Stimulated activated CD4-positive, alpha-beta T cell treated with anti-CD3 and anti-CD28 coated beads, Interleukin-4, amount 100 ng/mL, for 48 hours (primary cell): ENCODE measurements at places on chromosomes 1 and 21.

GRCh38 chr1:62530516-62531154 is 66.7 kb upstream of the ANGPTL3 start:
- no peak for DNase-seq

DNA sequence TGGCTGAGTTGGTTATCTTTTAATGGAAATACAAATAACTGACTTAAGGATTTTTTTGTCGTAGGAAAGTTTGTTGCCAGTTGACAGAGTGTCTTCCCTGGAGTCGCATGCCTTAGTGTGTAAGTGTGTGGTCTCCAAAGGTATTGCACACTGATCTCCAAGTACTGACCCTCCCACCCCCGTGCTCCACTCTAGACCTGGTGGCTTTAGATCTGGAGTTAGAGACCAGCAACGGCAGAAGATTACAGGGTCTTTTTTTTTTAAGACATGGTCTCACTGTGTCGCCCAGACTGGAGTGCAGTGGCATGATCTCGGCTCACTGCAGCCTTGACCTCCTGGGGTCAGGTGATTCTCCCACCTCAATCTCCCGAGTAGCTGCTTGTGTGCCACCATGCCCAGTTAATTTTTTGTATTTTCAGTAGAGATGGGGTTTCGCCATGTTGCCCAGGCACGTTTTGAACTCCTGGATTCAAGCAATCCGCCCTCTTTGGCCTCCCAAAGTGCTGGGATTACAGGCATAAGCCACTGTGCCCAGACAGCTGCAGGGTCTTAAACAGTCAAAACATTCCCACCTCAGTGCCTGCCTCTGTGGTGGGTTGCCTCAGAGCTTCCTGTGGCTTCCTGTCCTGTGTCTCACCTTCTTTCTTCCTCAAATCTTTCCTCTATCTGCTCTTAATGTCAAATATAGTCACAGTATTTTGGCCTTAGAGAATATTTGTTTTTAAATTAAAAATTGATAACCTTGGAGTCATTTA is 6.9 kb downstream of the TRAPPC10 start:
- no peak for DNase-seq

DNA sequence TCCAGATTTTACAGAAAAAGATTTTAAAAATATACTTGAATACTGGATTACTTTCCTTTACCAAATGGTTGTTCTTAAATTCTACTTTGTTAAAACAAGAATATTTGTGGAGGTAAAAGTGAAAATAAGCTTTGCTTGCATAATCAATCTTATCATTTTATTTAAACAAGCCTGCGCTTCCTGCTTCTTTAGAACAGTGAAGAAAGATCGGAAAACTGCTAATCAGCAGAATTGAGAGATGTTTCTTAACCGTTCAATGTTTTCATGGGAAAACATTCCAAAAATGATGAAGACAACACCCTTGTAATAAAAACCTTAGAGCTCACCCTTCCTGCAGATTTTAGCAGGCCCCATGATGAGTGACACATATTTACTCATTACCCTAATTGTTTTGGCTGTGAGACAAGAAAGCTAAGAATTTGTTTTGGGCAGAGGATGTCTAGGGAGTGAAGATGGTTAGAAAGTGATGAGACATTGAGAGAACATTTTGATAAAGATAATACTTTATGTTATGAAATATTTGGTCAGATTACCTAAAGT is 72.6 kb downstream of the TPR start:
- DNase-seq = no peak

DNA sequence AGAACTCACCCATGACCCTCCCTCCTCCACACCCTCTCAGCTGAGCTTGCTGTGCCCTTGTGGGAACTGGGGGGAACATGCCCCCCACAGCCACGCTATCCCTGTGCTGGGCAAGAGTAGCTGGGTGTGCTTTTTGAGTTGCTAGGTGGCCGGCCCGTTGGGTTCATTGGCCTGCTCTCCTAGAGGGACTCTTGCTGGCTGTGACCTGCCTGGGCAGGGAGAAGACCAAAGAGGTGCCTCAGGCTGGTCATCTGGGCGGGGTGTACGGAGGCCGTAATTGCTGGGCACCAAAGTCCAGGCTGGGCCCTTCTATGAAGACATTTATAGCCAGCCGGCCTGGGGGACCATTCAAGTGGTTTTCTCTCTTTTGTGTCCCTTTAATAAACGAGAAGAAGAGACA is 138.3 kb upstream of the ZBTB40 start:
- no peak for DNase-seq

- DNase-seq = no peak
Measured at GRCh38 chr21:25858325-25858724, 123.6 kb downstream of the GABPA start.

DNA sequence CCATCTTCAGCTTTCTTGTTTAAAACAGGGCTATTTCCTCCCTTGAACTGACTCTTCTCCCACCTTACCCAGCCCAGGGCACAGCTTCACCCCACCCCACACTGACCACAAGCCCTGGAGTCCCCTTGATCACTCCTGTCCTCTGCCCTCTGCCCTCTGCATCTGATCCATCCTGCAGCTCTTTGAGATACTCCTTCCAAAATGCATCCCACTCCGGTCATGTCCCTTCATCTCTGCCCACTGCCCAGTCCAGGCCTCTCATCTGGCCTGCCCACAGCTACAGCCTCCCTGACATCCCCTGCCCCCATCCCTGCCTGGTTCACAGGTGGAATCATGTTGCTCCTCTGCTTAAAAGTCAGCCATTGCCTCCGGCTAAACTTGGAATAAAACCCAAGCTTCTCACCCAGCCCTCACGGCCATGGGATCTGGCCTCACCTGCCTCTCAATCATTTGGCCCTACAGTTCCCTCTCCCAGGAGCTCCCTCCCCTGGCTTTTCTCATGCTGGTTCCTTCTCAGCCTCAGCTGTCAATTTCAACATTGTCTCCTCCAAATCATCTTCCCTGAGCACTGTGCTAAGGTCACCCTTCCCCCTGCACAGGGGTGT is 202.0 kb downstream of the MATN1 start:
- no peak for DNase-seq

DNA sequence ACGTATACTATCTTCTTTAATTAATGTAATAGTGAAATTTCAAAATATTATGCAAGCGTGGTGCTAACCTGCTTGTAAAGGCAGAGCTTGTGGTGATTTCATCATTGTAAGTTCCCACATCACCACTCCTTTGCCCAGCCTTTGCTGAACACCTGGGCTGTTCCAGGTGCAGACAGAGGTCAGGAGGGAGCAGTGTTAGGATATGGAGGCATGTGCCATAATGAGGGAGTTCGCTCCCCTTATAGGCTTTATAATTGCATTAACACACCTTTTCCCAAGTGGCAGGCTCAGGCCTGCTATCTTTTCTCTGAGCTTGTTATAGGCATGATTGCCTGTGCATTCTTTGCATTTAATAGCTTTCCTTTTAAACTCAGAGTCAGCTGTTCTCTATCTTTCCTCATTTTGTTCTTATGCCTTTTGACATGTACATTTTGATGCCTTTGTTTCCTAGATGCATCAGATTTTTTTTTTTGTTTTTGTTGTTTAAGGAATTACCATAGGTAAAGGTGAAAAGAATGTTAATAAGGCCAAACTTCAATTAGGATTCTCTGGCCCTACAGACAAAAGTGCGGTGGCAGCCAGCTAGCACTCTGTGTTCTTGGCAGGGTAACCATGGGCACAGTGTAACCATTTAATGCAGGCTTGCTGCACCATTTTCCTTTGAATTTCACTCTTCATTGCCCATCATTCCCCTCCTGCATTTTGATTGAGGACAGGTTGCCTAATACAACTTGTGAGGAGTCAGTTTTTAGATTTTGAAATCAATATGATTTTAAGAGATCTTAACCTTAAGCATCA is 12.6 kb downstream of the NPL start:
- no peak for DNase-seq

- DNase-seq = no peak
Measured at GRCh38 chr1:178607718-178608408, 95.0 kb downstream of the TEX35 start.

GRCh38 chr1:169650551-169650950 is 20.6 kb upstream of the SELP start:
- DNase-seq = no peak

- DNase-seq = no peak
Measured at GRCh38 chr1:5936621-5937372, 55.4 kb downstream of the NPHP4 start.

GRCh38 chr1:154407198-154408091 is 2.3 kb downstream of the IL6R start:
- DNase-seq = peak; percentile 36

- no peak for DNase-seq
Measured at GRCh38 chr1:2112280-2112701, 62.1 kb downstream of the PRKCZ start.

DNA sequence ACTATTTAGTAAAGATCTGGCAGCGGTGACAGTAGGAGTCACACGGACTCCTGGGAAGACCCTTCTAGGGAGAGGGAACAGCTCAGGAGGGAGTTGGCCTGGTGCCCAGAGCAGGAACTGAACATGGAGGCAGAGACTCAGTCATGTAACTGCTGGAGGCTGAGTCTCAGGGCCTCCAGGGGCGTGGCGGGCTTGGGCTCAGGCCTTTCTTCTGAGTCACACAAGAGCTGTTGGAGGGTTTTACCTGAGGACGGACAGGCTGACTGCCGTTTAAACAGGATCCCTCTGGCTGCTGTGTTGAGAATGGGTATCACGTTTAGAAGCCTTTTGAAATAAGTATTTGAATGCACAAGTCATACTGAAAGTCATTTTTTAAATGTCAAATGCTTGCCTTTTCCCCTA is 7.2 kb upstream of the ETS2 start:
- DNase-seq = peak; percentile 23

- no peak for DNase-seq
Measured at GRCh38 chr1:209199822-209200221, 383.7 kb upstream of the CAMK1G start.

- no peak for DNase-seq
Measured at GRCh38 chr21:35203093-35203977, 154.2 kb upstream of the RUNX1 start.

- DNase-seq = peak; percentile 35
Measured at GRCh38 chr1:41241354-41241748, 755 bp downstream of the SCMH1 start.

DNA sequence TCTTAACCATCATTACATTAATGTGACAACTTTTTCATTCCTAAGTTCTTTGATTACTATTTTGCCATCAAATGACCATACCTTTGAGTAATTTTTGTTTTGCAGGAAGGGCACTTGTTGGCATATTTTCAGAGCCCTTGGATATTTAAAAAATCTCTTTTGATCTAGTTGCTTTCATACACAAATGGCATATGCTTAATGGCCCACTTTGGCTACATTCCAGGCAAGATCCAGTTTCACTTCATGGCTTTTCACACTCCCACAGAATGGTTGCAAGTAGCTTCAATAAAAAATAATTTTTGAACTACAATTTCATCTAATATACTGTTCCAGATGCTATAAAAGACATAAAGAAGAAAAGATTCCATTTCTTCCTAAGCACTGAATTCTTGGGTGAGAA is 18.1 kb downstream of the ADAM30 start:
- DNase-seq = no peak

DNA sequence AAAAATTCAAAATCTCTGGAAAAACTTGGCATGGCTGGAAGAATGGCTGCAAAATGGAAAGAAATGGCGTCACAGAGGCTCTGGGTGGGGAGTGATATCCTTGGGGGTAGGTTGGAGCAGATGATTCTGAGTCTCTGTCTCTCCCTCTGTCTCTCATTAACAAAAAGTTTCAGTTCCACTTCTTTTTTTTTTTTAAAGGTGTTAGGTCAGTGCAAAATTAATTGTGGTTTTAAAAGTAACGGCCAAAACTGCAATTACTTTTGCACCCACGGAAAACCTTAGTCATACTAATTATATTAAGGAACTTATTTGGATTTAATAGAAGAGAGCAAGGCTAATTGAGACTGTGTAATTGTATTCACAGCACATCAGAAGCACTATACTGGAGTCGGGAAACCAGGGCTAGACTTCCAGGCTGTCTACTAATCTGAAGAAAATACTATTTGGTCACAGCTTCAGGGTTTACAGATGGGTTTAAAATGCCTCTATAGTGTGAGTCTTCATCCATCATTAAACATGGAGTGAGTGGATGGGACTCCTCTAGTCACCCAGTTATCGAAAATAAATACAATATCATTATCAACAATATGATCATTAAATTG is 289.1 kb upstream of the PLD5 start:
- no peak for DNase-seq

- peak; percentile 15 for DNase-seq
Measured at GRCh38 chr21:17612023-17612564, 607 bp downstream of the BTG3 start.

GRCh38 chr1:41102653-41103052 is 81.1 kb upstream of the SLFNL1 start:
- no peak for DNase-seq

DNA sequence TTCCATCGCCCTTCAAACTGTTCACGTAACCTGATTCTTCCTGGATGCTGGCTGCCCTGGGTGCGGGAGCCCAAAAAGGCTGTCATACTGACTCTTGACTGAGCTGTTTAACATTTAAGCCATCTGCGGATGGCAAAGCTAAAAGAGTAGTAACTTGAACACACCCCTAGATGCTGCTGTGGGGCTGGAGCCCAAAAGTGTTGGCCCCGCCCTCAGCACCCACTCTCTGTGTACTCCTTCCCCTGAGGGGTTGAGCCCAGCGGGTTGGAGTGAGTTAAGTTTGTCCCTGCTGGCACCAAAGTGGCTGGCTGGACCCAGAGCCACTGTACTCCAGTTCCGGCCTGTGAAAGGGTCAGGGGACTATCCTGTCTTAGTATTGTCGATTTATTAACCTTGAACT is 640.6 kb downstream of the PTPRU start:
- DNase-seq = no peak

GRCh38 chr1:9850442-9851162 is 26.8 kb upstream of the CLSTN1 start:
- no peak for DNase-seq

DNA sequence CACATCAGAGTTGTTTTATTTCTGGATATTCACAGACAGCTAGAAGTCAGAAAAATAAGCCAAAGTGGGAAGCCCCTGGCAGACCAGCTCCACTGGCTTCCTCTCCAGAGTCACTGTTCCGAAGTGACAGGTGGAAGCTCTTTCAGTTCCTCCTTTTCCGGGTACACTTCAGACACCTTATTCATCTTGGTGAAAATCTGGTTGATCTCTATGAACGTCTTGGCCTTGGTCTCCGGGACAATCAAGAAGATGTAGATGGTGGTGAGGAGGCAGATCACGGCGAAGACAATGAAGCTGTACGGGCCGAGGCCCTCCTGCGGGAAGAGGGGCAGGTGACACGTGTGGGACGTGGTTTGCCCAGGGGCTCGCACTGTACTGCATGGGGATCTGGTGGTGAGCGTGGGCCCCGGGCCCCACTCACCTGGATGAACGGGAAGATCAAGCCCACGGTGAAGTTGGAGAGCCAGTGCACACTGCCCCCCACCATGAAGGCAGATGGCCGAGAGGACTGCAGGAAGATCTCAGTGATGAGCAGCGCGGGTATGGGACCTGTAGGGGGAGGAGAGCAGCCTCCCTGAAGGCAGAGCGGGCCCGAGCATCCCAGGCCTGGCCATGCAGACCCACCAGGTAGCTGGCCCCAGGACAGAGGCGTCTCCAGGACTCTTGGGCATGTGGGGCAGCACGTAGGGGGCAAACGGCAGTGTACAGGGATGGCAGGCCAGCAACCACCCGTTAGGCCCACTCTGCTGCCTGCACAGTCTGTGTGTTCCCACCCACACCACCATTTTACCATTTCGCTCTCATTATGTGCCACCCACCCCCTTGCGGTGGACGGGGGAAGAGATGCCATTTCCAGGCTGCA is 11.5 kb upstream of the SLC2A7 start:
- DNase-seq = no peak
